ENCODE measurements at places on chromosomes 13 and 19.

DNA sequence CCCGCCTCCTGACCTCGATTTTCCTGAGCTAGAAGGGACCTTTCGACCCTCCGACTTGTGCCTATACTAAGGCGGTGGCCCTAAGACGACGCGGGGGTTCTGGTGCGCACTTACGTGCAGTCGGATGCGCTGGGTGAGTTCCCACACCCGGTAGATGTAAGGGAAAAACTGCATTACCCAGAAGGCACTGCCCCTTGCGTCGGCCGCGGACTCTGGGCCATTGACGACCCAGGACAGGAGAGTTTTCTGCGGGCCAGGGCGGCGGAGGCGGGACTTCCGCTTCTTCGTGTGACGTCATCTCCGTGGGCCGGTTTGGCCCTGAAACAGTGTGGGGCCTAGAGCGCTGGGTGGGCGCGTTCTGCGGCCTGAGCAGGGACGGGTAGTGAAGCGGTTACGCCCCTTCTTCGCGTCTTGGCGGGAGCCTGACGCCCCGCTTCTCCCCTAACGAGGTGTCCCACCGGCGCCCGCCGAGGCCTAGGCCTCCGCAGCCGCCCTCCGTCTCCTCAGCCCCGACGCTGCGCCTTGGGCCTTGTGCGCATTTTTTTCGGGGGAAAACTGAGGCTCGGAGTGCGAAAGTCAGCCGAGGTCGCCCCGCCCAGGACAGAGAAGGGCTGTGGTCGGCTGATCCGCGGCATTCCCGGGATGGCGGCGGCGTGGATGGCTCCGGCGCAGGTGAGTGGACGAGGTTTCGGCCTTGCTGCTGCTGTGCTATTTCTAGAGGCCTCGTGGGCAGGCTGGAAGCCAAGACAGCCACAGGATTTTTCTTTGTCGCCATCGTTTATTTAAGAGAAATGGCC, at the start of gene ZNF460:
Gene ZNF460 (plus strand): TSS at position 321 of the 797 bp plus-strand sequence. CDS start 322 bp downstream, at position 643.
- DNase-seq = peak; percentile 99

GRCh38 chr19:42563352-42564210, 31.1 kb downstream of the CEACAM8 start:
- DNase-seq = no peak

DNA sequence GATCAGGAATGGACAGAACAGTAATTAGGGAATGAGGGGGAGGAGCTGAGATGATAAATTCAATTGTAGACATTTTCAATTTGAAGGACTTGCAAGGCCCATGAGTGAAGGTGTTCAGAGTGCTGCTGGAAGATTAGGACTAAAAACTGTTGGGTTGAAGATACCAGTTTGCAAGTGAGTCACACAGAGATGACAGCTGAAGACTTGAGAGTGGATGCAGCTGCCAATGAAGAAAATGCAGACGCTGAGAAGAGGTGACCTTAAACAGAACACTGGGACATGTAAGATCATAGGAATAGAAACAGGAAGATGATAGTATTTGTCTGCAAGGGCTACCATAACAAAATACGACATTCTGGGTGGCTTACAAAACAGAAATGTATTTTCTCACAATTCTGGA, 1716.5 kb upstream of the SLC10A2 start:
- no peak for DNase-seq

- no peak for DNase-seq
Observed at GRCh38 chr13:57627663-57628062, 3.9 kb upstream of the PCDH17 start.

DNA sequence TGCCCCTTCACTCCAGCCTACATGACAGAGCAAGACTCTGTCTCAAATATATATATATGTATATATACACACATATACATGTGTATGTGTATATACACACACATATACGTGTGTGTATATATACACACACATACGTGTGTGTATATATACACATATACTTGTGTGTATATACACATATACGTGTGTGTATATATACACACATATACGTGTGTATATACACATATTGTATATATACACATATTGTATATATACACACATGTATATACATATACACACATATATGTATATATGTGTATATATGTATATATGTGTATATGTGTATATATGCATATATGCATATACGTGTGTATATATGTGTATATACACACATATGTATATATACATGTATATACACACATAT, 173.3 kb downstream of the GPC5 start:
- no peak for DNase-seq

DNA sequence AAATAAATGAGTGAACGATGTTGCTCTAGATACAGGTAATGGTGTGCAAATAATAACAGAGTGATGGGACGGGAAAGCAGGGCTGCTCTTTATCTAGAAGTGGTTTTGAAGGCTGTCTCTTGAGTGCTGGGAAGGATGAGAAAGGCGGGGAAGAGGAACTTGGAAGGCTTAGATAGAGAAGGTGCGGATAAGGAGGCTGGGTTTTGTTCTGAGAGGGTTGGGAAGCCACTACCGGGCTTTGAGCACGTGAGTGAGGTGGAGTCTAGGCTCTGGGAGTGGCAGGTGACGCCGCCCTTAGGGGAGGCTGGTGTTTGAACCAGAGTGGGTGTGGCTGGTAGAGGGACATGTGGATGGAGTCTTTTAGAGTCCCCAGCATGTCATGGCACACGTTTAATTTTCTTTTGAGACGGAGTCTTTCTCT, 811 bp downstream of the ARMC6 start:
- peak; percentile 90 for DNase-seq

DNA sequence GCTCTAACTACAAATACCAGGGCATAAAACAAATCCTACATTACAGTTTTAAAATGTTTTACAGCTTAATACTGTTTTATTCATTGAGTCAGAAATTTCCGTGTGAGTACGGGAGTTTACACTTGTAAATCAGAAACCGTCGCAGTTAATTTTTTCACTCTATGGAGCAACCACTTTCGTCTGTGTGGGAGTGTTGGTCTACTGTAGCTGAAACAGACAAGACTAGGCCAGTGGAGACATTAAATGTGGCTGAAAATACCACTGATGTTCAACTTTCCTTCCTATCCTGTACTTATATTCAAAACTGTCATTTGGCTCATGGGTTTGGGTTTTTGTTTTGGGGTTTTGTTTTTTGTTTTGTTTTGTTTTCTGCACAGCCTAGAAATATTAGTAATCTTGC, 268.7 kb downstream of the DCT start:
- no peak for DNase-seq

DNA sequence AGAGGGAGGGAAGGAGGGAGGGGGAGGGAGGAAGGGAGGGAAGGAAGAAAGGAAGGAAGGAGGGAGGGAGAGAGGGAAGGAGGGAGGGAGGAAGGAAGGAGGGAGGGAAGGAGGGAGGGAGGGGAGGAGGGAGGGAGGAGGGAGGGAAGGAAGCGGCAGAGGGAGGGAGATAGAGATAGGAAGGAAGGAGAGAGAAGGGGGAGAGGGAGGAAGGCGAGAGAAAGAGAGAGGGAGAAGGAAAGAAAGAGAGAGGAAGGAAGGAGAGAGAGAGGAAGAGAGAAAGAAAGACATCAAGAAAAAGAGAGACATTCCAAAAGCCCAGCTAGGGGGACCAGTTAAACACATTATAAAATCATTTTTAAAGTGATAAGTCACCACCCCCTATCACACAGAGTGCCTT, 62.5 kb downstream of the GNG7 start:
- DNase-seq = no peak

GRCh38 chr13:110327051-110327721, 20.1 kb downstream of the COL4A2 start:
- no peak for DNase-seq

DNA sequence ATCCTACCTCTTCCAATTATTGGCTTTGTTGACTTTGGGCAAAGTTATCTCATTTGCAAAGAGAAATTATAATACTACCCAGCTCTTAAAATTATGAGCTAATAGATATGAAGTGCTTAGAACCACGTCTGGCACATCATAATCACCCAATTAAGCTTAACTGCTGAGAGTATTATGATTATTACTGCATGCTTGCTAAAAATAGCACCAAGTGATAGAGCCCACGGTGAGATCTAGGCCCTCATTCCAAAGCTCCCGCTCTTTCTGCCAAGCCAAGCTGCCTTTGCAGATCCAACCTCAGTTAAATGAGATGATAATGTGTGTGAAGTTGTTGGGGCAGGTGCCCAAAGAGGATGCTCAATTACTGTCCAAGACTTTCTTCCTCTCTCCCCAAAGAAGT, 6.5 kb upstream of the EDDM13 start:
- no peak for DNase-seq
